Stimulated activated CD4-positive, alpha-beta T cell treated with anti-CD3 and anti-CD28 coated beads, TNF-alpha, amount 100 ng/mL, for 1 hour (primary cell): ENCODE measurements at places on chromosomes 5 and 9.

- no peak for DNase-seq
These were observed 103.4 kb upstream of the LRRTM2 start for GRCh38 chr5:138978581-138978980.

GRCh38 chr5:39518516-39518915 is 93.7 kb upstream of the DAB2 start:
- no peak for DNase-seq

DNA sequence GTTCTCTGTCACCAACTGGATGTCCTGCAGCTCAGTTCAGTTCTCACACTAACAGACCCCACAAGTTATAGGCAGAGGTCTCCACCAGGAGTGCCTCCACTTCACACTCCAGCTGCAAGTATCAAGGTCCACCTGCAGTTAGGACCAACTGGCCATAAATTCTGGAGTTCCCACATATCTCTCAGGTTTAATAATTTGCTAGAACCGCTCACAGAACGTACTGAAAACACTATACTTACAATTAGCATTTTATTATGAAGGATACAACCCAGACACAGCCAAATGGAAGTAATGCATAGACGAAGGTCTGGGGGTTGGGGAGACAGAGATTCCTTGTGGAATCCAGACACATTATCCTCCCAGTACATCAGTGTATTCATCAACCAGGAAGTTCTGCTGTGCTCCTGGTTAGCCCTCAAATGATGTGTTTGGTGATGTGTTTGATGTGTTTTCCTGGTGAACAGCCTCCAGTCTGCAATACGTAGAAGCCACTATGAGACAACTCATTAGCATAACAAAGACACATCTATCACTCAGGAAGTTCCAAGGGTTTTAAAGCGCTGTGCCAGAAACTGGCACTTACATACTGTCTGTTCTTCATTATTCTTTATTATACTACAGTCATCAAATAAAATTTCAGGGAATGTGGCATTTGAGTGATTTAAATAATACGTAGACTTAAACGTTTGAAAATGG is 25.4 kb downstream of the OGN start:
- no peak for DNase-seq

- no peak for DNase-seq
These were observed 117.3 kb downstream of the ADAMTSL1 start for GRCh38 chr9:18591261-18591660.

GRCh38 chr5:2817031-2817603 is 65.6 kb upstream of the IRX2 start:
- DNase-seq, result no peak
